Stimulated activated CD4-positive, alpha-beta T cell treated with anti-CD3 and anti-CD28 coated beads, Interleukin-12 subunit alpha, Interleukin-12 subunit beta, amount 100 ng/mL, for 24 hours (primary cell): ENCODE measurements at places on chromosomes 12 and 14.
A peak's percentile ranks its signal among the peaks of the same experiment; 100 is the strongest.

- DNase-seq, result no peak
Observed at GRCh38 chr12:107377596-107378385, 284.4 kb upstream of the CRY1 start.

DNA sequence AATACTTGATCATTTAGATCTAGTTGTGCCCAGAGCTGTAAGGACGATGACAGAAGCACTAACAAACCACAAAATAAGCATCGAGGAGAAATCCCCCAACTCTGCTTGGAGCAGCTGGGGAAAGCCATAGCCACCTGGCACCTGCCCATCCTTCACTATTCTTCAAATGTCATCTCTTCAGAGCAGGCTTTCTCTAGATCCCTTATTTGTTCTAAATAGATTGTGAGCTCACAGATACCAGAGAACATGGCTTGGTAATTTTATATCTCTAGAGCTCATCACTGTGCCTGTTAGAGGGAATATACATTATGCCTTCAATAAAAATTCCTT, 50.9 kb downstream of the GRIP1 start:
- no peak for DNase-seq

DNA sequence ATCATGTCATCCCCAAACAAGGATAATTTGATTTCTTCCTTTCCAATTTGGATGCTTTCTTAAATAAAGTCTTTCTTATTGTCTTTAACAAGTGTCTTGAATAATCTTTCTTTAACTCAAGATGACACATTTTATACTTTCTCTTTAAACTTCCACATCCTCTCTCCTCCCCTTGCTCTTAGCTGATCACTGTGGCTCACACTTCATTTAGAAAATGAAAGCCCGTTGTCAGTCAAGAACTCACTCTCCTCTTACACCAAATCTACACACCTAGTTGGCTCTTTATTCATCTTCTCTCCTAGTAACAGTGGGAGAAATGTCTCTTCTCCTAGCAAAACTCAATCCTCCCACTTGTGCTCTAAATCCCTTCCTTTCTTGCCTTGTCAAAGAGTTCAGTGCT, 10.4 kb upstream of the RMST start:
- DNase-seq, result no peak

- DNase-seq, result no peak
Observed at GRCh38 chr12:95105540-95105939, 32.1 kb upstream of the NR2C1 start.

GRCh38 chr12:93913845-93914244, 234.5 kb upstream of the PLXNC1 start:
- no peak for DNase-seq

DNA sequence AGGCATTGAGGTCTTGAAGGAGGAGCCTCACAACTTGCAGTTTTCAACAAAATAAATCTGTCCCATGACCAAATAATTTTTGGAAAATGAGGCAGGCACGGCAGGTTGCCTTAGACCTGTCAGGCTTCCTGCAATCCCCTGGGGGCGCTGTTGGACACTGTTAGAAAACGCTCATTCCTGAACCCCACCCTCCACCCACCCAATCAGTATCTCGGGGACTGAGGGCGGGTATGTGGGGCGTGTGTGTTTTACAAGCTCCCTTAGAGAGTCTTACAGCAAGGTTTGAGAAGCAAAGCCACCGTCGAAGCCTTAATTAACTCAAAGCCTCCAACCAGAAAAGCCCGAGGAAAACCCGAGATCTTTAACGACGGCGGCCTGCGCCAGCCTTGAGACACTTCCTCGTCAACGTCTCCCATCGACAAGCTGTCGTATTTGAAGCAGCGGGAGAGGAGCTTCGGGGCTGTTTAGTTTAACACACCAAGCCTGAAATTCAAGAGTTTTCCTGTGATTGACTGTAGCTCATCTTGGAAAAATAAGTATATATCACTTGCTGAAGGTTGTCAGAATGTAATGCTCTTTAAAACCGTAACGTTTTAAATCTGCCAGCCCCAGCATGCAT, 123.0 kb downstream of the GLT1D1 start:
- DNase-seq, result no peak

- peak; percentile 57 for DNase-seq
Observed at GRCh38 chr12:48925304-48926011, at the start of gene FKBP11. TSS of gene FKBP11 (minus strand) at chr12:48925492. CDS start at chr12:48925428, 64 bp downstream.

GRCh38 chr12:120214626-120215356, 13.9 kb upstream of the RPLP0 start:
- DNase-seq, result no peak

GRCh38 chr12:2826721-2827515, 7.9 kb downstream of the NRIP2 start:
- DNase-seq, result no peak

- no peak for DNase-seq
Observed at GRCh38 chr14:103302966-103303365, 31.1 kb upstream of the EIF5 start.

GRCh38 chr14:22882529-22883172, 371 bp upstream of the REM2 start:
- DNase-seq, result no peak

DNA sequence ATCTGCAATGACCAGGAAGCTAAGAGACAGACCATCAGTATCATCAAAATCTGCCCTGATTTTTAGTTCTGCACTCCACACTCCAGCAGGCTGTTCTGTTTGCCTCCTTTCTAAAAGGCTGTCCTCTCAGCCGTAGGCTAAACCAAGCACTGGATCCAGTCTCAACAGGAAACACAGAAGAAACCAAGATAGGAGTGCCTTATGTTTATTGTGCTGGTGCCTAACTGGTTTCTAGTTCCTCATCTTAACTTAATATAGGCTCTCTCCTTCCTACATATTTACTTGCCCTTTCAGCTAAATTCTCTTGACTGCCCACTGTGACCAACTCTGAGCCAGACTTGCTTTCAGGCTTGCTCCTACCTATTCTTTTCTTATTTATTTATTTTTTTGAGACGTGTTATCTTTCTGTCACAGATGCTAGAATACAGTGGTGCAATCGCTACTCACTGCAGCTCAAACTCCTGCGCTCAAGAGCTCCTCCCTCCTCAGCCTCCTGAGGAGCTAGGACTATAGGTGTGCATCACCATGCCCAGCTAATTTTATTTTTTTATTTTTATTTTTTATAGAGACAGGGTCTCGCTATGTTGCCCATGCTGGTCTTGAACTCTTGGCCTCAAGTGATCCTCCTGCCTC, 30.8 kb downstream of the GALNT4 start:
- DNase-seq, result no peak

DNA sequence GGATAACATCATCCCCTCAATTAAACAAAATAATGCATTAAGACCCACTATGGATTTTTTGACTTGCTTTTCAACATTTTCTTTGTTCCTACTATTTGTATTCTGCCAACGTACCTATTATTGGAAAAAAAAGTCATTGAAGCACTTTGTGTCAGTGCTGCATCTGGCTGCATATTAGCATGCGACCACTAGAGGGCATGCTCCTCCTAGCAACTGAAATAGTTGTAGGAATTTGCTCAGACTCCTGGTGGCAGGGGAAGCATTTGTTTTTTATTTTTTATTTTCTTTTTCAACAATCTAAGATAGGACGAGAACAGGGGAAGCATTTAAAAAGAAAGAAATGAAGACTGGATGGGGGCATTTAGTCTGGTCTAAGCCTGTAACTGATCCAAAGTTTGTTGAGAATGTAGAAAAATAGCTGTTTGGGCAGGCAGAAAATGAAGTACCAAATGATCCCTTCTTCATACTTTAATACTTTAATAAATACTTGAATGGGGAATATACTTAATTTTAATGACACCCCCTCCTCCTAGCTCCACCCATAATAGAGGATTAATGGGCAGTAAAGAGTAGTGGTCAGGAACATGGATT, 14.5 kb upstream of the CLEC4A start:
- peak; percentile 76 for DNase-seq

DNA sequence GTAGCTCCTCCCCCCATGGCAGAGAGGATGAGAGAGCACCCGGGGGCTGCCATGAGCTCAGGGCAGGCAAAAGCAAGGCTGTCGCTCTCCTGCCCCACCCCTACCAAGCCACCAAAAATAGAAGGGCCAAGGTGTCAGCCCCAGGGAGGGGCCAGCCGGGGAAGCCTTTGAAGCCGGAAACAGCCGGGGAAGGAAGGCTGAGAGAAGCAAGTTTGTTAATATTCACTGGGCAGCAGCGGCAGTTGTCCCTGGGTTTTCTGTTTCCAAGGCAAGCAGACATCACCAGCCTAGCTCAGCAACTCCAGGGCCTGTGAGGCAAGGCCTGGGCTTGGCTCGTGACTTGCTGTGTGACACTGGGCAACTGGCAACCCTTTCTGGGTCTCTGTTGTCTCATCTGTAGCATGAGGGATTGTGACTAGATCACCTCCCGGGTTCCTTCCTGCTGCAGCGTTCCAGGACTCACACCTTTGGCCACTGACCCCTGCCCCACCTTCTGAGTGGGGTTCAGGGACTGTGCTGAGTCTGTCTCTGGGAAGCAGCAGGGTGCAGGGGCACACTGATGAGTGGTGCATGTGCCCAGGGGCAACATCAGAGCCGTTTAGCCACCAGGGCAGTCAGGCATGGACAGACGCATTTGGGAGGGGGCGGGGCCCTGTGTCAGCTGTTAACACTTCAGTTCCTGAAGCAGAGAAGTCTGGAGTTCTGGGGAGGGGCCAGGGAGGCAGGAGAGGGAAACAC, 24.3 kb downstream of the SYNDIG1L start:
- DNase-seq, result peak; percentile 16

DNA sequence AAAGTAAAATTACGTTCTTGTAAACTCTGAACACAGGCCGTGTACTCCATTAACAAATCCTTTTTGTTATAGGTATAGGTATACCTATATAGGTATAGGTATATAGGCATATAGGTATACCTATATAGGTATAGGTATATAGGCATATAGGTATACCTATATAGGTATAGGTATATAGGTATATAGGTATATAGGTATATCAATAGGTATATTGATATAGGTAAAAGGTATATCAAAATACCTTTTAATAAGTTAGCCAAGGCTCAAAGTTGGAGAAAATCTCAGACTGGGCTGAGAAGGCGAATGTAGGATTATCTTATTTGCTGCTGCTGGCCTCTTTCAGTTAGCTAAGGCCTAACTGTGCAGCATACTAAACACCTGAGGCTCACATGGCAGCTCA, 3.4 kb downstream of the SCFD1 start:
- no peak for DNase-seq

GRCh38 chr12:20602641-20603391, 92.3 kb upstream of the SLCO1C1 start:
- DNase-seq, result no peak

- DNase-seq, result no peak
Observed at GRCh38 chr12:52914576-52915121, 9.8 kb upstream of the KRT8 start.

- DNase-seq, result no peak
Observed at GRCh38 chr12:117039891-117040309, 59.3 kb downstream of the TESC start.

DNA sequence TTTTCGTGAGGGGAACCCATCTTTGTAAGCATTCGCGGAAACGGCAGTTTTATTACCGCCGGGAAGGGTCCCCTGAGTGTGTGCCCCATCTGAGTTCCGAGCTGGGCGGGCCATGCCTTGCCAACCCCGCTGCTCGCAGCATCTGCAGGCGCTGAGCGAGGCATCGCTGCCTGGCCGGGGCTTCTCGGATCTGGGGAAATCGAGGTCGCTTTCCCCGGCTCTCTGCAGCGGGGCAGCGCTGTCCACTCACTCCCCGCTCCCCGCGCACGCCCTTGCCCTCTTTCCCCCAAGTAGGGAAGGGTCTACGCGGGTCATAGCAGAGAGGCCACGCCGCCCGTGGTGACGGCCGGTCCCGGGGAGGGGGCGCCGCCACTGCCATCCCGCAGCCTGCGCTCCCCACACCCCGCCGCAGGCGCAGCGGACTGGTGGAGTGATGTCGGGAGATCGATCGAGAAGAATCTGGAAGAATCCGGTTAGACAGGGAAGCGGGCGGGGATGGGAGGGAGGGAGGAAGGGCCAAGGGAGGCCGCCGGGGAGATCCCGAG, 507 bp upstream of the FKBP4 start:
- DNase-seq, result peak; percentile 12

- DNase-seq, result no peak
Observed at GRCh38 chr14:65959563-65960024, 526.6 kb upstream of the CCDC196 start.

- no peak for DNase-seq
Observed at GRCh38 chr14:20428010-20428365, 8.0 kb downstream of the KLHL33 start.

DNA sequence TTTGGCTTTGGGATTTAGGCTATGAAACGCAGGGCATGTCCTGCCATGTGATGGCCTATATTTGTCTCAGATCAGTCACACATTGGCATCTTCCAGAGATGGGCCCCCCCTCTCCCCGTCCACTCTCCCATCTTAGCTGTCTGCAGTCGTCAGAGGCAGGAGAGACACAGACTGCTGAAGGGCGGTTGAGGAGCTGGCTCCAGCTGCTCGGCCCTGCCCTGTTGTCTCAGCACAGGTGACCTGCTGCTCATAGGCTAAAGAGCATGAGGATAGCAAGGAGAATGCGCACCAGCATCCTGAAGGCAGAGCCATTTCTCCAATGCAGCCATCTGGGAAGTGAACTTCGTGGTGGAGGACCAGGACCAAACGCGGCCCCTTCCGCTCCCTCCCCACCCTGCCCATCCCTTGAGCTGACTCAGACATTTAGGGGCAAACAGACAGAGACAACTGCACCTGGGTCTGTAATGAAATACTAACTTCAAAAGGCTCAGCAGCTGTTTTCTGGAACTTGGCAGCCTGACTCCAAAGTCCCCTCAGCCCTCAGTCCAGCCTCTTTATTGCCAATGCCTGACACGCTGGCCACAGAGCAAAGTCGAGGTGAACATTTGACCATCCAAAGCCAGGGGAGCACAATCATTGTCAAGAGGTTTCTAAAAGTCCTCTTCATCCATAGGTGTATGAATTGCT, 22.3 kb downstream of the FZD10 start:
- DNase-seq, result no peak

DNA sequence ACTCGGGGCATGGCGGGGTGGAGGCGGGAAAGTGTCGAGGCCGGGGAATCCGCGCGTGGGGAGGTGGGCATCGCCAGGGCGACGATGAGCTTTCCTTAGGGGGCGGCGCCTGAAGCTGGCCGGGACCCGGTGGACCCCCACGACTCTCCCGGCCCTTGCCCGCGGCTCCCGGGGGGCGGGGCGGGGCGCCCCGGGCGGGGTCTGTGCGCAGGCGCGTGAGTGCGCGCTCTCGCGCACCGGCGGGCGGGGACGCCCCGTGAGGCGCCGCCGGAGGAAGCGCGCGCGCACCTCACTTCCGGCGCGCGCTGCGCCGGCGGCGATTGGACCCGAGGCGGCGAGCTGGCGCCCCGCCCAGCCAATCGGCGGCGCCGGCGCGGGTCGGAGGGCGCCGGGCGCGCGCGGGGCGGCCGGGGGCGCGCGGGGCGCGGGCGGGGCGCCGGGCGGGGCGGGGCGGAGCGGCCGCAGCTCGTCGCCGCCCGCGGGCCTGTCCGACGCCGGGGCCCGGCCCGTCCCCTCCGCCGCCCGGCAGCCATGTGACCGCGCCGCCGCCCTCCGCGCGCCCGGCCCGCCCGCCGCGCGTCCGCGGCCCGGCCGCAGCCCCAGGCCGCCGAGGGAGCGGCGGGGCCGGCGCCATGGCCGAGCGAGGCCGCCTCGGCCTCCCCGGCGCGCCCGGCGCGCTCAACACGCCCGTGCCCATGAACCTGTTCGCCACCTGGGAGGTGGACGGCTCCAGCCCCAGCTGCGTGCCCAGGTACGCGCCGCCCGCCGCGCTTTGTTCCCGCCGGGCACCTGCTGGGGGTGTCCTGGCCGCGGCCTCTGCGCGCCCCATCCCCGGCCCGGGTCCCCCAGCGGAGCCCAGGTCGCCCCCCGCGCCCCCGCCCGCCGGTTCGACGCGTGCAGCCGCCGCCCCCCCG, at the start of gene PACS2:
PACS2 (plus strand) TSS at position 462 of the 914 bp plus-strand sequence; CDS start at position 633, 171 bp downstream.
- DNase-seq, result peak; percentile 58
